Activated CD4-positive, alpha-beta T cell treated with anti-CD3 and anti-CD28 coated beads for 36 hours (primary cell): ENCODE measurements at places on chromosomes 4 and X.

DNA sequence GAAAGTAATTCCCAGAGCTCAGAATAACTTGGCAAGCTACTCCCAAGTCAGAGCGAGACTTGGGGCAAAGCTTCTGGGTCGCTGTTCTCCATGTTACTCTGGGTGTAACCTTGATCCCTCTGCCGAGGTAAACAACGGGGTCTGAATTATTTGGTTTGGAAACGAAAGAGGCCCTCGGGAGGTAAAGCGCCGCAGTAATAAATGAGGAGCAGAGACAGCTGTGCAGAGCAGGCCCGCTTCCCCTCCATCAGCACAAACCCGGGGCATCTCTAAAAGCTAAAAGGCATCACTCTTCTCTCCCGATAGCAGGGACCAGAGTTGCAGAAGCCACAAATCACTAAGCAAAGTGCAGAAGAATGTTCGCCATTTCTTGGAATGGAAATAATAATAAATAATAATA is 561.5 kb downstream of the BCOR start:
- no peak for DNase-seq

DNA sequence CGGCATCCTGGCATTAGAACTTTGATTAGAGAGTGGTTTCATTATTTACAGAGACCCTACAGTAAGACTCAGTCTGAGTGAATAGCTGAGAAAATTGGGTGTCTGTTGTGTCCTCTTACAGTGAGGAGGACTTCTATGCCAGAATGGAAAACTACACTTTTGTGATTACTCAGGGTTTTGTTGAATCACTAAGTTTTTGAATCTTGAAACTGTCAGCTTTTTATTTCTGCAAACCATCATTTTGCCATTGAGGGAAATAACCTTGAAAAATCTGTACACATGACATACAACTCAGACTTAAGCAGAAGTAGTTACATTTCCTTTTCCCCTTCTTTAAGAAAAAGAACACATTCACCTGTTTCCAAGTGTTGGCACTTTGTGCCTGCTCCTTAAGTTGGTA is 117.6 kb upstream of the RASGEF1B start:
- no peak for DNase-seq

- DNase-seq, result peak; percentile 9
These were observed 575 bp downstream of the MAP7D2 start for GRCh38 chrX:20116087-20116576.

GRCh38 chr4:19993242-19993641 is 258.5 kb upstream of the SLIT2 start:
- DNase-seq, result no peak

DNA sequence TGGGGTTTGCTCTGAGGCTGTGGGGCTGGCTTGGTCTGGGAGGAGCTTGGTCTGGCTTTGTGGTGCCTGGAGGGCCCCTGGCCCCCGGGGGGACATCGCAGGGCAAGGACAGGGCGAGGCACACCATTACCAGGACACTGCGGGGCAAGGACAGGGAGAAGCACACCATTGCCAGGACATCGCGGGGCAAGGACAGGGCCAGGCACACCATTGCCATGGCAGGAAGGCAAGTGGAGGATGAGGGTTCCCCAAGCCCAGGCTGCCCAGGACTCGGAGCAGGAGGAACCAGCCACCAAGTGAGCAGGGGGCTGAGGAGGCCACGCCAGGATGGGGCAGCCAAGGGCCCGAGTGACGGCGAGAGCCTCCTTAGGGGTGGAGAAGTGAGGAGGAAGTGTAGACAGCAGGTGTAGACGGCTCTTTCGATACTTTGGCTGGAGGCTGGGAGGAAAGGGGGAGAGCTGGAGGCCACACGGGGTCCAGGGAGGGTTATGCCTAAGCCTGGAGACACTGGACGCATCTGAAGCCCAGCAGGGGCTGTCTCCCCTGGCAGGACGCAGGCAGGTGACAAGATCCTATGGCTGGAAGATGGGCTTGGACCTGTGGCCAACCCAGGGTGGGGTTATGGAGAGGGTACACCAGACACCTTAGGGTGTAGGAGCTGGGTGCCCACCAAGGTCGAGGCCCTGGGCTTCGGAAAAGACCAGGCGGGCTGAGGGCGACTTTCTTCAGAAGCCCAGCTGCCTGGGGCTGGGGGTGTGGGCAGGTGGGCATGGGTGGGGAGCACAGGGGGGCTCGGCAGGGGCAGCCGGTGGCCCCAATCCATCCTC is 7.3 kb downstream of the NKX1-1 start:
- no peak for DNase-seq
